Heart right ventricle (tissue), 16 donors: ENCODE measurements at places on chromosomes 6 and 20. TPM values are rescaled to one million over a fixed set of nuclear protein-coding genes. Genes with fewer than 3 reads are reported as not detected.

SLC22A7 gene
- total RNA-seq: not detected

SLC4A11 gene
- 0.49 TPM for total RNA-seq

MAPK13 gene
- total RNA-seq: 5.0 TPM

CEP43 gene
- 8.5 TPM for total RNA-seq

ULBP3 gene
- total RNA-seq: 1.7 TPM

OPN5 gene
- total RNA-seq: not detected

DYNLT1 gene
- 173 TPM for total RNA-seq

CDSN gene
- total RNA-seq: not detected

ARG1 gene
- total RNA-seq: 0.44 TPM

PLTP gene
- total RNA-seq: 230 TPM

DNA sequence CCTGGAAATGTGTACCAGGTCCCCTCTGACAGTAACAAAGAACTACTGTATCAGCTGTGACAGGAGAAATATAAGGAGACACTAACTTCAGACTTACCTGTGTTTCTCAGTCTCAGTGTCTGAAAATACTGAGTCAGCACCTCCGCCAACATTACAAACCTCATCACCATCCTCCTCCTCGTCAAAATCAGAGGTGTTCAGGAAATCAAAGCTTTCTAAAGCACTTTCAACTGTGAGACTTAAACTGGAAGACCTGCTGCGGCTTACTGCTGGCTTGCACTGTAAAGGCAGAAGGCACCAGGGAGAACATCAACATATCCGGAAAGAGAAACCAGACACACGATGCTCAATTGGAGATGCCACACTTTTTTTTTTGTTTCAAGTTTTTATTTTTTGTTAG is 40.3 kb upstream of the ARMH2 start:
- no peak for DNase-seq

GRCh38 chr6:147666255-147666654 is 157.8 kb downstream of the SAMD5 start:
- DNase-seq: no peak

DNA sequence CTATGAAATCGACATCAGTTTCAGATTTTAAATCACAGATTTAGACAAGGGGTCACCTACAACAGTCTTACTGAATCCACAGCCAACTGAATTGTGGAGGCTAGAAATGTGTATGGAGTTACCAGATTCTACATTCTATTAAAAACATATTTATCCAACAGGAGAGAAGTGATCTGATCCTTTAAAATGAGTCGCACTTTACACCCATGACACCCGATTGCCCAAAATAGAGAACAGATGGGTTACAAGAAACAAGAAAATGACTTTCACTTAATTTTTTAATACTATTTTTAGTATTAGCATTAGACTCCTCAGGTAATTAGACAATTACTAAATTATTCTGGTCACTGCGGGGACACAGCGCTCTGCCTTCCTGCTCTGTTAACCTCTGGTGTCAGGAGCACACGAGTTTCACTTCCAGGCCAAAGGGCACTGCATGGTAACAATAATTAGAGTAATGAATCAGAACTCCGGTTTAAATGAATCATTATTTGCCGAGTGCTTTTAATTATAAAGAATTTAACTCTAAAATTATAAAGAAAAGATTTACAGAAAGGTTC is 108.6 kb downstream of the ATP9A start:
- DNase-seq: no peak

- no peak for DNase-seq
These were observed 57.9 kb downstream of the SAMD5 start for GRCh38 chr6:147566244-147566898.

DNA sequence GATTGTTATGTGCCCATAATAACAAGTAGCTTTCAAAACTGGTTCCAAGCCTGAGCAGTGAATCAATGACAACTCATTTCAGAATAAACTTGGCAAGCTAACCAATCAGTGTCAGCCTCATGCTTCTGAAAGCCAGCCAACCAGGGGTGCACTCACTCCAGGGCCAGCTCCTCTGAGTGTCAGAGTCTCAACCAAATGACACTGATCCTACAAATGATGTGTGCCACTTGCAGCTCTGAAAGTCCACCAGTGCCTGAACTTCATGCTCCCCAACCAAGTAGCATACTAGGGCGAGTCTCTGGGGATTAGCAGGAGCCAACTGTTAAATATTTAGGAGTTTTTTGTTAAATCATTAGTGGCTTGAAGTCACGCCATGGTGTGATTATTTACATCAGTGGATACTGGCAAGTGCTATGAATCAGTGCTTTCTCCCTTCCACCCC is 4.5 kb downstream of the IYD start:
- no peak for DNase-seq

DNA sequence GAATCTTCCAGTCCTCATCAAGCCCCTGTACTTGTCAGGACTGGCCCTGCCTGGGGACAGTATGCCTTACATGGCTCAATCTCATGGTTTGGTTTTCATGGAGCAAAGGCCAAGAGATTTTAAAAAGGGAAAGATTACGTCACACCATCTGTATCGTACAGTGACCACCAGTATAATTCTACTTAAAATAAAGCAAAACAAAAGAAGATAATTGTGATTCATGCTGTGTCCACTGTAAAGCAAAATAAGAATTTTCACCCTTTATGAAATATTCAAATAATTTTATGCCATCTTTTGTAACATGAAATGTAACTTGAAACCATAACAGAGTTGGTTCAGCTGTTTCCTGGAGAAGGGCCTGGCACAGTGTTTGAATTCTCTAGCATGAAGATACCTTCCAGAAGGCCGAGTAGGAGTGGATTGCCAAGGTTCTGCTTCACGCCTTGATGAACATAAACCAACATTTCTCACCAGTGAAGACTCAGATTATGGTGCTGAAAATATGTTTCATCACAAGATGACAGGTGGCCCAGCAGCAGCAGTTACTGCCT is 486.5 kb downstream of the RFPL4B start:
- no peak for DNase-seq
